ENCODE measurements at places on chromosomes 3 and 15.

DNA sequence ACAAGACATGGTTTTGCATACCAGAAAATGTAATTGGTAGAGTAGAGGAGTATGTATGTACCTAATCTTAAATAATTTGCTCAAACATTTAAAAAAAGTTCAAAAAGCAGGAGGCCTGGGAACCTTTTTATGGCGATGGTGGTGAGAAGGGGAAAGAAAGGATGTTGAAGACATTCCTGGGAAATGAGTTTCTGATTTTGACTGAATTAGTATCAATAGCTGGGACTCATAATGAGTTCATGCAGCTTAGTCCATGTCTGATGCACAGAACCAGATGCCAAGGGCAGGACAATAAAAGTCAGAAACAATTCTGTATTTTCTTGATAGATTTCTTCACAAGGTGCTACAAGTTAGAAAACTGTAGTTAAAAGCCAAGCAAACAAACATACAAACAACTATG is 395.3 kb downstream of the GAP43 start:
- no peak for DNase-seq

DNA sequence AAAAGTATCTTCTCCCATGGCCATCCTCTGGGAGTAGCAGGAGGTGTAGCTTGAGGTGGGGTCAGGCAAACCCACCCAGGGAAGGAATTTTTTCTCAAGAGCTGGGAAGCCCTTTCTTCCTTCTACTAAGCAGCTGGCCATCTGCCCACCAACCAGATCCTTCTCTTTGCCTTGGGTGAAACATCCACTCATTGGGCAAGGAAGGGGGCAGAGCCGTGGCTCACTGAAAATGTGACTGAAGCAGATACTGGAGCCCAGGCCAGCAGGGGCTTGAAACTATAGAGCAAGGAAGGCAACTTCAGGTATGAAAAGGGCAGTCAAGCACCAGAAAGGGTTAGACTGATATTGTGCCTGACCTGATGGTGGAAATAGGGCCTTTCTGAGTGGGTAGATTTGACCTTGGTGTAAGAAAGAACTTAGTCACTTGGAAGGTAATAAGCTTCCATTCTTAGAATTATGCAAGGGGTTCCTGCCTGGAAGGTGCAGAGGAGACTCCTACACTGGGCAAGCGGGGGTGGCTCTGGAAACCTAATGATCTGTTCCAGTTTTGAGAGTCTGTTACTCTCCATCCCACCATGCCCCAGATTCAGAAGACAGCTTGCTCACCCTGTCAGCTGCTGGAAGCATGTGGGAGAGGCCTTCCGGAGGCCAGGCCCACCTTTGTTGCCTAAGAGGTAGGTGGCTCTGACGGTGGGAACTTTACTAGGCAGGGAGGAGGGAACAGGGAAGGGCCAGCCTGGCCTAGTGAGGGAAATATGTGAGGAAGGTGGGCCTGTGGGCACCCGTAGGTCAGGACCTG is 22.0 kb upstream of the PLA2G4E start:
- DNase-seq, result no peak

- peak; percentile 66 for DNase-seq
These were observed 256.5 kb downstream of the THRB start for GRCh38 chr3:24237971-24238706.

DNA sequence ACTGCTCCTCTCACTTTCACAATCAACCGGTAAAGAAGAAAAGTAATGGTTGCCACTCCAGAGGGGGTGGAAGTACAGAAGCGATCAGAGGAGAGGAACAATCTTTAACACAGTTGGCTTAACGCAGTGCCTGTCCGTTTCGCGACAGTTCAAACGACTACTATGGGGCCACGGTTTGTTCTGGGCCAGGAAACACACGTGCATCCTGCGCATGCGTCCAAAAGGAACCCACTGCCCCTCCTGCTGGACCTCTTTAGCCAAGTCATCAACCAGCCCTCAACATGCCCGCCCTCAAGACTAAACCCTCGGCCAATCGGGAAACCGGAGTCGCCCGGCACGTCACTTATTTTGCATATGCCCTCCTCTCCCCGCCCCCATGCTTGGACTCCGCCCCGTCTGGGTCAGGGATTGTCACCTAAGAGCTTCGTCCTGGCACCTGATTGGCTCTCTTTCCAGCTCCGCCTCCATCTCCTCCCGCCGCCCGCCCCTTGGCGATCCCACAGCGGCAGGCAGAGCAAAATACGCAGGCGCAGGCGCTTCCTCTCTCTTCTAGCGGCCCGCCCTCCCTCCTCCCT is 345 bp upstream of the CDV3 start:
- peak; percentile 100 for DNase-seq

DNA sequence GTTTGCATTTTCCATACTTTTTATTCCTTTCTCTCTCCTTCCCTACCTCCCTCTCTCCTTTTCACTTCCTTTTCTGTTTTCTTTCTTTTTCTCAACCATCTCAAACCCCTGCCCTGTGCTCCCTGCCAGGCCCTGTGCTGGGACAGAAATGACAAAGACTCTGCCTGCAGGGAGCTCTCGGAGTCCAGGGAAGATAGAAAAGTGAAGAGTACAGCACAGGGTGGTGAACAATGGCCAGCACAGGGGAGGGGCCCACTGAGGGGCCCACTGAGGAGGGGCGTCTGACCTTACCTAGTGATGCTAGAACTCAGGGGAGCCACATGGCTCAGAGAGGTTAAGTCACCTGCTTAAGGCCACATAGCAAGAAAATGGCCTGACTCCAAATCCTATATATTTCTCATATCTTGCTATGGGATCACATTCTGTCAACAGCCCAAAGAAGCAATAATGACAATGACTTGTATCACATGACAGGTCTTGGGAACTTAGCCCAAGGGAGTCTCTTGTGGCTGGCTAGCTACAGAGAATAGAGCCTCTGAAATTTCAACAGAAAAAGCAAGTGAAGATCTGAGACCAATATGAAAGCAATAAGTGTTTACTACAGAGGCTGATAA is 44.3 kb upstream of the ATP2B2 start:
- DNase-seq, result no peak

DNA sequence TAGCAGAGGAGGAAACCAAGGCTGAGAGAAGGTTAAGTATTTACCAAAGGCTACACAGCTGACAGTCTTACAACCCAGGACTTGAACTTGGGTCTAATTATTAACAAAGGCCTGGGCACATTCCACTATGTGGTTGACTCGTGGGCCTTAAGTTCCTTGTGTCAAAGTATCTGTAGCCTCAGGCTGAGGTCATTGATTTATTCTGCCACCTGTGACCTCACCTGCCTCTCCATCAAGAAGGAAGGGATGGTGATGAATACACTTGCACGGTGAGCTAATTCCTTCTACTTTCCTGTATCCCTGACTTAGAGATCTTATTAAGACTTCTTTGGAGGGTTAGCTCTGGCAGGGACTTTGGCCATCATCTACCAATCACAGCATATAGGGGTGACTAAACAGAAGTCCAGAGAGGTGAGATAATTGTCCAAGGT is 19.9 kb upstream of the LRRC58 start:
- no peak for DNase-seq

DNA sequence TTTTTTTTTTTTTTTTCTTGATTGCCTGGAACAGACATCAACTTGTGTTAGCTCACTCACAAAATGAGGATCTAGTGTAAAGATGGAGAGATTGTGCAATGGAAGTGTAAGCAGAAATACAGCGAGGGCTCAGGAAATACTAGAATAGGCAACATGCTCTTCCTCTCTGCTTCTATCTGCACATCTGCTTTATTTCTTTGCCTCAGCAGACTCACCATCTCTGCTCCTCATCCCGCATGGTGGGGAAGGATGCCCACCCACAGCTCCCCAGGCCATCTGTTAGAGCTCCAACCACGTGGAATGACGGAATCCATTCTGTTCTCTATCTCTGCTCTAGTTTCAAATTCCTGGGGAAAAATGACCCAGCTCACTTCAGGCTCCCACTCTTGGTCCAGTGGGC is 128.0 kb upstream of the ADAMTS9 start:
- no peak for DNase-seq

- no peak for DNase-seq
These were observed 190.6 kb downstream of the VPS13C start for GRCh38 chr15:61869656-61870055.

GRCh38 chr3:53496984-53497383 is 2.6 kb downstream of the CACNA1D start:
- no peak for DNase-seq

DNA sequence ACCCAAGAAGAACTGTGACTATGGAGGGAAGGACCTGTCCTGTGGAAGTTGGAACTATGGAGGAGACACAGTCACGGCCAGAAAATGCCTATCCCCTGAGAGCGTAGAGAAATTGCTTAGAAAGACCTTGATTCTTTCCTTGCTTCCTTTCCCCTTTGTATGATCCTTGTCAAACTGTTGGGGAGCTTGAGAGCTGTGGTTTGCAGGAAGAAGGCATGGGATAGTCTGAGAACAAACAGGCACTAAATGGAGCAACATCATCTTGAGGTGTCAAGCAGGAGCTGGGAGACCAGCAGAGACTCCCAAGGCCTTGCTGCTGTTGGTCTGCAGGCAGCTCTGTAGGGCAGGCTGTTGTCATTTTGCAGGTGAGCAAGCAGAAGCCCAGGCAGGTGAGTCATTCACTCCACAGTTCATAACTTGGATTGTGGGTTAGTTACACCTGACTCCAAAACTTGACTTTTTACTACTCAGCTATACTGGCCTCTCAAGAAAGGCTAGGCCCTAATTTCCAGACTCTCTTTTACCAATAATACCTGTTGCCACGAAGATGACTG is 298.9 kb downstream of the LRTM1 start:
- no peak for DNase-seq

DNA sequence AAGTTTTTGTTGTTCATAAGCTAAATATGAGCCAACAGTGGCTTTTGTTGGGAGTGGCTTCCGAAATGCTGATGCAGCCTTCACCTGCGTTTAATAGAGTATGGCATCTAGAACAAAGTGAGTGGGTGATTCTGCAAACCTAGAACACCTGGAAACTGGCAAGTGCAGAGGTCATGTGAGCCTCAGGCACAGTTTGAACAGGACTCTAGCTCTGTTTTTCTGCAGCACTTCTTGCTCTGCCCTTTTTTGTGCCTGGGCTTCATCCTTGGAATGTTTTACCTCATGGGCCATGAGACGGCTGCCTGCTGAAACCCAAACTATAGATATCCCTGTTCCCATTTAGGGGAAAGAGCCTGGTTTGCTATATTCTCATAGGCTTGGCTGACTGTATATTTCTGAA is 73.5 kb downstream of the LPP start:
- no peak for DNase-seq

- DNase-seq, result no peak
These were observed 17.9 kb upstream of the OSBPL11 start for GRCh38 chr3:125613204-125613603.

GRCh38 chr3:196590279-196590678 is 21.8 kb downstream of the FBXO45 start:
- DNase-seq, result no peak

DNA sequence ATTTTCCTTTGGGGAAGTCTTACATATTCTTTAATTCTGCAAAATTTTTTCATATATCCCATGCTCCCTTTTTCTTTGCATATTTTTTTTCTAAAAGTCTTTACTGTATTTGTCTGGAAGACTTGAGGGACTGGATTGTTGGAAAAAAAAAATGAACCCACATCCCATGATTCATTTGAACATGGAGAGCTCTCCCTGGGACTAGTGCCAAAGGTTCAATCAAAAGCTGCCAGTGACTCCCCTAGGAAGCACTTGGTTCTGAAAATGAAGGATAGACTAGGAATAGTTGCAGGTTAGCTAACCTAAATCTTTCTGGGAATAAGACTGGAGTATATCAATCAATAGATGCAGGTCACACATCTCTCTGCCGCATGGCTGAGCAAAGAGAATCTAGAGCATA is 16.4 kb upstream of the BNC1 start:
- DNase-seq, result no peak

DNA sequence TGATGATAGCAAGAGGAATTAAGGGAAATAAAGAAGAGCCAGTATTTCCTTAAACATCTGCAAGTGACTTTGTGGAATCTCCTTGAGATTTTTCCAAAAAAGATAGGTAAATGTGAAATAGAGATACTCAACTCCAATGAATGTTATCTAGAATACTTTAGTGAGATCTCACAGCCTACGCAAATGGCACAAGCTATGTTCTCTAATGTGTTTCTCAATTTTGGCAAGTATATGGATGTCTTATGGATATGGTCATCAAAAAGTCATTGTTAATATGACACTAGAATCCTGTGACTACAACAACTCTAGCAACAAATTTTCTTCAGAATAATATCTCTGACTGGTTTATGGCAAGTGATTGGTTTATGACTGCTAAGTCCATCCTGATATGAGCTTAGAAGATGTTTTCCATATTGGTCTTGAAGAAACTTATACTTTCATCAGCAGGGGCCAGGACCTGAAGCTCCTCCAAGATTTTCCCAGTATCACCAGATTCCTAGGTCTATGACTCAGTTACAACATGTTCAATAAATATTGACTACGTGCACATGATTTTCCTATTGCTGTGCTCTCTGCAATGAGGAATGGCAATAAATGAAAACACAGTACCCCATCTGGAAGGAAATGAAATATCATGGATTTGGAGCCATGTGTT is 170.9 kb upstream of the THBS1 start:
- DNase-seq, result no peak

- peak; percentile 34 for DNase-seq
These were observed 283.9 kb downstream of the RORA start for GRCh38 chr15:60945196-60945595.

- DNase-seq, result no peak
These were observed 57.4 kb downstream of the ARHGAP31 start for GRCh38 chr3:119351581-119351980.

DNA sequence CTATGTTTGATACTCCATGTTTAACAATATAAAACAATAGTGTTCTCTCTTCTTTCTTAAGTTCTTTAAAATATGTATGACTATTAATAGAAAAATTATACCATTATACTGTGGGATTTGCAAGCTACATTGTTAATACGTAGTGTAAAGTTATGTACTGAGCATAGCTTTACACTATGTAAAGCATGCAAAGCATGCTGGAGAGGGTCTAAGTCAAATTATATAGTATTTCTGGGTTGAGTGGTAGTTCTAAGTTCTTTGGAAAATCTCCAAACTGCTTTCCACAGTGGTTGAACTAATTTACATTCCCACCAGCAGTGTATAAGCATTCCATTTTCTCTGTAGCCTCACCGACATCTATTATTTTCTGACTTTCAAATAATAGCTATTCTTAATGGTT is 253.0 kb downstream of the RAP2B start:
- DNase-seq, result no peak

DNA sequence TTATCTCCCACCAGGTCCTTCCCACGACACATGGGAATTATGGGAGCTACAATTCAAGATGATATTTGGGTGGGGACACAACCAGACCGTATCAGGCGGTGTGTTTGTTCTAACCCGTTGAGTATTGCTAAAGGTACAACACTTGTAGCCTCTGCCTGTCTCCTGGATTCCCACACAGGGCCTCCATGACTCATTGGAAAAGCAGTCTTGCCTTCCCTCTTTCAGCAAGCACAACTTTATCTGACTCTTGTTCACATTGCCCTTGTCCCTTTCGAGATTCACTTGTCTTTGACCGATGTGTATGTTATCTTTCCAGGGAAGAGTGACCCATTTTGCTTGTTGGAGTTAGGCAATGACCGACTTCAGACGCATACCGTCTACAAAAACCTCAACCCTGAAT is 152.3 kb downstream of the MCTP2 start:
- DNase-seq, result no peak

Measured in muscle of arm (tissue), 14 donors.